Activated CD8-positive, alpha-beta memory T cell treated with anti-CD3 and anti-CD28 coated beads for 1 hour (primary cell): ENCODE measurements at places on chromosomes 4 and X.

GRCh38 chr4:169999923-170000322 lies 26.3 kb downstream of the MFAP3L start:
- no peak for DNase-seq

DNA sequence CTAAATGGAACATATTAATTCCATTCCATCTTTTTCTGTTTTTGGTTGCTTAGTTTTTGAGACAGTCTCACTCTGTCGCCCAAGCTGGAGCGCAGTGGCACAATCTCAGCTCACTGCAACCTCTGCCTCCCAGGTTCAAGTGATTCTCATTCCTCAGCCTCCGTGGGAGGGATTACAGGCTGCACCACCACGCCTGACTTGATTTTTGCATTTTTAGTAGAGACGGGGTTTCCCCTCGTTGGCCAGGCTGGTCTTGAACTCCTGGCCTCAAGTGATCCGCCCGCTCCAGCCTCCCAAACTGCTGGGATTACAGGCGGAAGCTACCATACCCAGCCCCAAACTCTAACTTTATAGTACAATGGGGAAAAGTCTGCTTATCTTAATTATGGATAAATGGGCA lies 11.2 kb downstream of the HNRNPD start:
- no peak for DNase-seq

DNA sequence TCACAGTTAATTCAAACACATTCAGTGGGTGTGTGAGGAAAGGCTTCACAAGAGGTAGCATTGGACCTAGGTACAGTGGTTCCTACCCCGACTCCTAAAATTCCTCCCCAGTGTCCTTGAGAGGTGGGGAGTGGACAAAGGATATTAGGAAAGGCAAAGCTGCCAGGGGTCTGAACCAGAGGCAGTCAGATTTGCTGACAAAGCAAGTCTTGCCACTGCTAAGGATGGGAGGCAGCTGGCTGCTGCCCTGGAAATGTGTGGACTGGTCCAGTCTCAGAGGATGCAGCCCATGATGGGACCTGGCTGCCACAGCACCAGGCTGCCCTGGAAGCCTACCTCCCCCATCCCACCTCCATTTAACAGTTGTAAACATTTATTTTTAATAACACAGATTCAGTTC lies 4.1 kb upstream of the PHF8 start:
- DNase-seq, result no peak

- DNase-seq, result no peak
Observed at GRCh38 chr4:8401665-8402064, 38.9 kb downstream of the ACOX3 start.

DNA sequence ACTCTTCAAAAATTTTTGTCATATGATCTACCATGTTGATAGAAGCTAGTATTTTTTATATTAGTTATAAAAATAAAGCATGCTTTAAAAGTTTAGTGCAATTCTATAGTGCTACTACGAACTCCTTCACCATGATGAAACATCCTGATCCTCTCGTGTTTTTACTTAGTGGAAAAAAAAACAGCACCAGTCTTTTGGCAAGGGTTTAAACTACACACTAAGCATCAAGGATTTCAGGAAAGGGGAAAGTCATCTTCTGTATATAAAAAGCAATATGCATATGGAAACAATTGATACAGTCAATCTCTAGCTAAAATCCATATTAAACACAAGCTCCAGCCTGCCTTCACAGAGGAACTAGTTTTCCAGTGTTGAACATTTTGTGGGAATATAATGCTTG lies 18.7 kb downstream of the CHM start:
- DNase-seq, result no peak

DNA sequence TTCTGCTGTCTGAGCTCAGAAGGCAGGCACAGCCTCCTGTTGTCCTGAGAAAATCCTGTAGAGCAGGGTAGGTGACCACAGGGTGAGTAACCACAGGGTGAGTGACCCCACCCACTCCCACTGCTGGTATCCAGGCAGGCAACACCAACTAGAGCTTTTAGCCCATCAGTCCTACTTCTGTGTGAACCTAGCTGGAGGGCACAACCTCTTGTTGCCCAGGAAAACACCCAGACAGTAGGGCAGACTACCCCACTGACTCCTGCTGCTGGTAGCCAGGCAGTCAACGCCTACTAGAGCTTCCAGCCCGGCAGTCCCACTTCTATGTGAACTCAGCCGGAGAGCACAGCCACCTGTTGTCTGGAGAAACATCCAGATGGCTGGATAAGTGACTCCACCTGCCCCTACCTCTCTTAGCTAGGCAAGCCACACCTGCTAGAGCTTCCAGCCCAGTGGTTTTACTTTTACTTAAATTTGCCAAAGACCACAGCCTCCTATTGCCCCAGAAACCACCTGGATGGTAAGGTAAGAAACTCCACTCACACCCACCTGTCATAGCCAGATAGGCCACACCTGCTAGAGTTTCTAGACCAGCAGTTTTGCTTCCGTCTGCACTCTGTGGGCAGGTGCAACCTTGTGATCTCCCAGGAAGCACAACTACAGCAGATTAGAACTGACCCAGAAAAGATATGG lies 371.6 kb downstream of the INPP4B start:
- no peak for DNase-seq

DNA sequence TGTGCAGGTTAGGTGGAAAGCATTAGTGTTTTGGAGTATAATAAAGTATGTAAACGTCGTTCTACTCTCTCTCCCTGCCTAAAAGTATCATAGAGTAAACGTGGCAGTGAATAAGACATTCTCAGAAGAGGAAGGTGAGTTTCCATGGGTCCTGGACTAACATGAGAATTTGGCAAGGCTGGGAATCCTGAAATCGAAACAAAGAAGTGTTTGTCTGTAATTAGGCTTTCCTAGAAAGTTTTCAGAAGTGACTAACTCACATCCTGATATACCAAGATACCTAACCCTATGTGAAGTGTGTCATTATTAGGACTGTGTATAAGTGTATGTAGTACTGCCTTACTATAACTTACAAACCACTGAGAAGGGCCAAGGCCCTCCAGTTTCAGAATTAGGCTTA lies 50.7 kb upstream of the MAOA start:
- DNase-seq, result no peak

DNA sequence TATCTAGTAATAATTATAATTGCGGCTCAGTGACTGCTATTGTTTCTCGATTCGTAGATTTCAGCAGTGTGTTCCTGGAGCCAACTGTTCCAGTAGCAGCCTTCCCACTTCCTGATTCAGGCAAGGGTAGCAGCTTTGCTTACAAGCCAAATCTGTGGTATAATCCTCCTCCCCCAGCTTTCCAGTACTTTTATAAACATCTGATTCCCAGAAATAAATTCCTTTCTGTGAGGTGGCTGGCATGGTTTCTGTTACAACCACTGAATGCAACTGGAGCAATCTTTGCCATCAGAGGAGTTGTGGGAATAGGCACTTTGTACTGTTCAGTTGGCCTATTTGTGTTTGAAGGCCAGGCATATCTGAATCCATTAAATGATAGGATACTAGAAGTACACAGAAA lies 80.0 kb downstream of the GLRA3 start:
- no peak for DNase-seq

DNA sequence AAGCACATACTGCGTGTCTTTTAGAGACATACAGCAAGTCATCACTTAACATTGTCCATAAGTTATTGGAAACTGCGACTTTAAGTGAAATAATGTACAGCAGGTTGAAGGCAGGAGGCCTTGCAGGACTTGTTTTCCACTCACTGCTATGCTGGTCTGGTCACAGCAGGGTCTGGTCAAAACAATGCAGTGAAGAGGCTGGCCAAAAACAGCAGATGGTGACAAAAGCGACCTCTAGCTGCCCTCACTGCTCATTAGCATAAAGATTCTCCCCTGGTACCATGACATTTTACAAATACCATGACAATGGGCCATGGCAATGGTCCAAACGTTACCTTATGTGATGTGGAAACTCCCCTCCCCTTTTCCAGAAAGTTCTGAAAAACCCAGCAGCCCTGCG lies 1283.6 kb downstream of the FSTL5 start:
- DNase-seq, result no peak

GRCh38 chrX:68932611-68933010 lies 103.8 kb downstream of the EFNB1 start:
- no peak for DNase-seq

- no peak for DNase-seq
Observed at GRCh38 chrX:7943600-7944245, 16.5 kb upstream of the PNPLA4 start.
